ENCODE measurements at places on chromosomes 1 and 21.
A peak's percentile ranks its signal among the peaks of the same experiment; 100 is the strongest.

- DNase-seq, result no peak
Observed at GRCh38 chr1:181423301-181423918, 59.9 kb upstream of the CACNA1E start.

GRCh38 chr21:42370894-42371654 is 4.7 kb upstream of the TFF1 start:
- no peak overlapping the region for H3K4me3 ChIP-seq
- H3K4me1 ChIP-seq, result peaks cover 23% of the 10 kb centered on the region
- H3K36me3 ChIP-seq, result no peaks in the 10 kb centered on the region
- no peak for DNase-seq

DNA sequence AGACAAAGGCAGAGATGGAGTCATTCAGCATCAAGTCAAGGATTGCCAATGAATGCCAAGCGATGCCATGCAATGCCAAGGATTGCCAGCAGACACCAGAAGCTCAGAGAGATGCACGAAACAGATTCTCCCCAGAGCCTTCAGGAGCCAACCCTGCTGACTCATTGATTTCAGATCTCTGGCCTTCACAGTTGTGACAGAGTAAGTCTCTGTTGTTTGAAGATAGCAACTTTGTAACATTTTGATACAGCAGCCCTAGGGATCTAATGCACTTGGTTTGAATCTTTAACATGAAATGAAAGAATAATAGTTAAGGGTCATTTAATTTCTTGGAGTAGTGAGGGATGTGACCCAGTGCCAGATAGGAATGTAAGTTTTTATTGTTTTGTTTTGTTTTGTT is 287.4 kb upstream of the RUNX1 start:
- H3K4me1 ChIP-seq, result peaks cover 33% of the 10 kb centered on the region
- no peaks in the 10 kb centered on the region for H3K27me3 ChIP-seq
- no peak overlapping the region for H3K27ac ChIP-seq
- H3K4me3 ChIP-seq, result no peak overlapping the region

- H3K36me3 ChIP-seq, result no peaks in the 10 kb centered on the region
- H3K4me1 ChIP-seq, result no peaks in the 10 kb centered on the region
- H3K4me3 ChIP-seq, result no peak overlapping the region
Observed at GRCh38 chr1:97424209-97424608, 496.6 kb downstream of the DPYD start.

DNA sequence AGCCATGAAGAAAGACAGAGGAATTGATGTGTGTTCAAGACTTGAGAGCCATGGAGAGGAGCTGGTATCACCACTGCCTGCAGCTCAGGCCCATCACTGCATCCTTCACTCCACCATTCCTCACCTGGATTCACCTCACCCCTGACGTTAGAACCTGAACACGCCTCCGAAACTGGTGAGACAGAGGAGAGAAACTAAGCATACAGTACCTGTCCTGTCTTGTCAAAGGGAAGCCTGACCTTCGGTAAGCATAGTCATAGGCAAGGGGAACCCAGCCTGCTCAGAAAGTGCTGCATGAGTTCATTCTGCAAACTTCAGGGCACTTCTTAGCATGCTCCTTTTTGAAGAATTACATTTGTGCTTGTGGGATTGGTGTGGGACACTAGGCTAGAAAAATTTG is 425.8 kb downstream of the DSCAM start:
- H3K27me3 ChIP-seq, result no peaks in the 10 kb centered on the region
- H3K4me3 ChIP-seq, result no peak overlapping the region
- no peak overlapping the region for H3K27ac ChIP-seq
- no peaks in the 10 kb centered on the region for H3K36me3 ChIP-seq
- no peaks in the 10 kb centered on the region for H3K4me1 ChIP-seq

DNA sequence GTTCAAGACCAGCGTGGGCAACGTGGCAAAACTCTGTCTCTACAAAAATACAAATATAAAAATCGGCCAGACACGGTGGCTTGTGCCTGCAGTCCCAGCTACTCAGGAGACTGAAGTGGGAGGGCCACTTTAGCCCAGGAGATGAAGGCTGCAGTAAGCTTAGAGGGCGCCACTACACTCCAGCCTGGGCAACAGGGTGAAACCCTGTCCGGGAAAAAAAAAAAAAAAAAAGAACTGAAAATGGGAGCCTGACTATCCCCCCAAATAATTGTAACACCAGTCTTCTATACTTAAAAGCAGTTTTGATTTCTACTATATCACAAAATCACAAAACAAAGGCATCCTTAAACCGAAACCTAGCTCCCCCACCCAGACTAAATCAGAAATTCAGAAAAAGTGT is 60.3 kb downstream of the CDC42BPA start:
- H3K27ac ChIP-seq, result no peak overlapping the region
- peaks cover 3% of the 10 kb centered on the region for H3K27me3 ChIP-seq
- DNase-seq, result no peak
- no peak overlapping the region for H3K4me3 ChIP-seq
- no peaks in the 10 kb centered on the region for H3K4me1 ChIP-seq

GRCh38 chr1:214326406-214326805 is 45.4 kb downstream of the SMYD2 start:
- peaks cover 17% of the 10 kb centered on the region for H3K36me3 ChIP-seq
- H3K27ac ChIP-seq, result no peak overlapping the region

DNA sequence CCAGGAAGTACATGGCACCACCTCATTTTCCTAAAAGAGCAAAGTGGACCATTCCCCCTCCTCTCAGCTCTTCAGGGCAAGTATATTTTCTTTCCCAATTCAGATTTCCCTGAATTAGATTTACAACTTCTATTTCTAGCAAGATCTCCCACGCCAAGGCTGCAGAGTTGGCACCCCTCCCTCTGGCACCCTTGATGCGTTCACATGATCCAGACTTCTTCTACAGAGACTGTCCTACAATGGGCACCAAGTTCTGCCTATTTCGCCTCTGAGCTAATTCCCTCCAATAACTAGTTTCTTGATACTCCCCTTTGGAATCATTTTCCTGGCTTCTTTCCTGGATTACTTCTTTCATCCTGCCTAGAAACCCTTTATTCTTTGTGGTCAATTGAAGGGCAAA is 122.0 kb downstream of the CDC7 start:
- H3K4me3 ChIP-seq, result no peak overlapping the region
- peaks cover 1% of the 10 kb centered on the region for H3K4me1 ChIP-seq
- no peaks in the 10 kb centered on the region for H3K36me3 ChIP-seq
- H3K27ac ChIP-seq, result no peak overlapping the region
- H3K27me3 ChIP-seq, result peaks cover 7% of the 10 kb centered on the region
- DNase-seq, result no peak

DNA sequence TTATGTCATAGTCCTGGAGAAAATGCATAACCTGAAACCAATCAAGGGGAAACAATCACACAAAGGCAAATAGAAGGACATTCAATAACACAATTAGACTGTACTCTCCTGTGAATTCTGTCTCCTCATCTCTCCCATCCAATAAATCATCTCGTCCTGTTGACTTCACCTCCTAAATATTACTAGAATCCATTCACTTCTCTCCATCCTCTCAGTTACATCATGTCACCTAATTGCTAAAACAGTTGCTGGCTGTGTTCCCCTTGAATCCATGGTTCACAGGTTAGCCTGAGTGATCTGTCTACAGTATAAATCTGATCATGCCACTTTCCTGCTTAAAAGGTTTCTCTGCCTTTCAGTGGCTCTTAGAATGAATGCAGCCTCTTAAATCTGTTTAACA is 220.2 kb downstream of the TGFB2 start:
- no peak overlapping the region for H3K4me3 ChIP-seq
- H3K36me3 ChIP-seq, result no peaks in the 10 kb centered on the region
- no peaks in the 10 kb centered on the region for H3K27me3 ChIP-seq
- DNase-seq, result no peak
- H3K27ac ChIP-seq, result no peak overlapping the region
- H3K4me1 ChIP-seq, result no peaks in the 10 kb centered on the region

- H3K4me1 ChIP-seq, result no peaks in the 10 kb centered on the region
- H3K27me3 ChIP-seq, result no peaks in the 10 kb centered on the region
- H3K4me3 ChIP-seq, result no peak overlapping the region
- peak overlapping the region; percentile 9 for H3K27ac ChIP-seq
- no peak for DNase-seq
- peaks cover 1% of the 10 kb centered on the region for H3K36me3 ChIP-seq
Observed at GRCh38 chr1:53344921-53345838, 17.3 kb upstream of the LRP8 start.

- H3K36me3 ChIP-seq, result no peaks in the 10 kb centered on the region
- no peak for DNase-seq
- no peak overlapping the region for H3K4me3 ChIP-seq
Observed at GRCh38 chr1:106676021-106676420, 380.5 kb upstream of the PRMT6 start.

- DNase-seq, result no peak
- H3K4me3 ChIP-seq, result no peak overlapping the region
- no peaks in the 10 kb centered on the region for H3K36me3 ChIP-seq
Observed at GRCh38 chr1:212918824-212919223, 31.5 kb upstream of the VASH2 start.

All from T-helper 2 cell treated with Interferon-gamma antibody and Interleukin-4, amounts not matched to agents 5 μg/mL and 100 μg/mL, for 36 hours (primary cell).